ENCODE measurements at places on chromosomes 12 and 14.

GRCh38 chr12:121568971-121569751 is 11.7 kb downstream of the KDM2B start:
- DNase-seq = no peak

GRCh38 chr14:85417396-85417795 is 112.5 kb upstream of the FLRT2 start:
- no peak for DNase-seq

DNA sequence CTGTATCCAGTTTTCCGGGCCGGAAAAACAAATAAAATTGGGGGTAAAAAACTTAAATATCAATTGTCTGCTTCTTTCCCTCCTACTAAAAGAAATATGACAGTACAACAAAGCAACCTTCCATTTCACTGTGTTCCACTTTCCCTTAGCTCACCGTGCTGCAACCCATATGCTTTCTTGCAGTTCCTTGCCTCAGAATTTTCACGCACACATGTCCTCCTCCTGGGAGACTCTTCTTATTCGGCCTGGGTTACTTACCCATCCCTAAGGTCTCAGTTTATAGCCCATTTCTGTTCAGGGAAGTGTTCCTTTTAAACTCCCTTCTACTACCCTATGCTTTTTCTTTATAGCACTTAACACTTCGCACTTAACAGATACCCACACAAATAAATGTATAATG is 4.5 kb upstream of the MAGOHB start:
- DNase-seq = no peak

- DNase-seq = no peak
Measured at GRCh38 chr14:79342942-79343341, 868.4 kb downstream of the DIO2 start.

DNA sequence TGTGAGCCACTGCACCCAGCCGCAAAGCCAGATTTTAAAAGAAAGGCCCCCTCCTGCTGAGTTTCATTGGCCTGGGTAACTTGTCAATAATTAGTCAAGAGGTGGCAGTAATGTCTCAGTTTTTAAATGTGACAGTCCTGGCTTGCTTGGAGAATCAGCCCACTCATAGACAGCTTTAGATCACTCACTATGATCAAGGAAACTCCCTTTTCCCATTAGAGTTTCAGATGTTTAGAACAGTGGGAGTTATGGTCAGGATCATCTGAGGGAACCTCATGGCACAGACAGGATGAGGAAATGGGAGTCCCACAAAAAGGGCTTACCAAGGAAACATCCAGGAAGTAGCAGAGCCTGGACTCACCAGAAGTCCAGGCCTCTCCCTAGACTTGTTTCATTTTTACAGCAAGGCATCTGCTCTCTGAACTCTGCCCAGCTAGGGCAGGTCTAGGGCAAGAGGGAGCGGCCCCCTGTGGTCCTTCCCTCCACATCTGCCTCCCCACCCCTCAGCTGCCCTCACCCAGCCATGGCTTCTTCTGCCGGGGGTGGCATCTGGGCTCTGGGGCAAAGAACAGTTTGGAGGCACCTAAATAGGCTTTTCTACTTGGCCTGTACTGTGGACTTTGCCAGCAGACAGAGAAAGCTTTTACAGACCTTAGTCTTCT is 11.2 kb downstream of the BCL2L14 start:
- DNase-seq = no peak

- no peak for DNase-seq
Measured at GRCh38 chr12:120085920-120086645, 30.5 kb downstream of the RAB35 start.

DNA sequence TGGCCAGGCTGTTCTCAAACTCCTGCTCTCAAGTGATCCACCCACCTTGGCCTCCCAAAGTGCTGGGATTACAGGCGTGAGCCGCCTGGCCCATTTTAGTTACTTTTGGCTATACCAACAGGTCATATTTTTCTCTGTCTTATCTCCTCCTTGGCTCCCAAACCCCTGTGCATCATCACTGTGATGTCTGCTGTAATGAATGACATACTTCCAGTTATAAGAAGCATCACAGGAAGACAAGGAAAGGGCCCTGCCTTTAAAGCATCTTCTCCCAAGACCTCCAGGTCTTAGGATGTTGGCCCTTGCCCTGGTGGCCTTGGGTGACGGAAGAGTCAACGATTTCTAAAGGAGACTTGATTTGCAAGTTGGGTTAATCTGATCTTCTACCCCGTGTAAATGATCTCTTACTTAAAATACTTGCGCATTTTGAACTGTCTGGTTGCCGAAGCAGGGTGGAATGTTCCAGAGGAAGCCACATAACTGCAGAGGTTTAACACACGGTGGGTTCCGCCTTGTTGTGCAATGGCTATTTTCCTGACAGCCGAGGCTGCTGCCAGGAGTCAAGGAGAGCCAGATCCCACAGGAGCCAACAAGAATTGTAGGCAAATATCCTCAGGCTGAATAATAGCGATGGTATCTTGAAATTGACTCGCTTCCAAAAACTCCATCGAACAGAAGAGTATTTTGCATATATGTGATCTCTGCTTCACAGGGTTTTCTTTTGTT is 55.7 kb upstream of the PLXNC1 start:
- no peak for DNase-seq

DNA sequence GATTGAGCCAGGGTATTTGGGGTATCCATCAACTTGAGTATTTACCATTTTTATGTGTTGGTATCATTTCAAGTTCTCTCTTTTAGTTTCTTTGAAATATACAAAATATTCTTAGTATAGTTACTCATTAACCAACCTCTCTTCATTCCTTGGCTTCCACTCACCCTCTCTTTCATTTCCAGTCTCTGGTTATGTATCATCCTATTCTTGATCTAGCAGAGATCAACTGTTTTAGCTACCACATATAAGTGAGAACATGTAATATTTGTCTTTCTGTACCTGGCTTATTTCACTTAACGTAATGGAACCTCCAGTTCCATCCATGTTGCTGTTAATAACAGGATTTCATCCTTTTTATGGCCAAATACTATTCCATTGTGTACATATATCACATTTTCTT is 86.9 kb downstream of the DACT1 start:
- no peak for DNase-seq

GRCh38 chr12:6965026-6965661 is 5.3 kb downstream of the PHB2 start:
- DNase-seq = peak; percentile 84

GRCh38 chr14:76717508-76718290 is 43.6 kb upstream of the VASH1 start:
- no peak for DNase-seq

GRCh38 chr14:49447540-49448107 is 138.6 kb downstream of the RPS29 start:
- DNase-seq = no peak

DNA sequence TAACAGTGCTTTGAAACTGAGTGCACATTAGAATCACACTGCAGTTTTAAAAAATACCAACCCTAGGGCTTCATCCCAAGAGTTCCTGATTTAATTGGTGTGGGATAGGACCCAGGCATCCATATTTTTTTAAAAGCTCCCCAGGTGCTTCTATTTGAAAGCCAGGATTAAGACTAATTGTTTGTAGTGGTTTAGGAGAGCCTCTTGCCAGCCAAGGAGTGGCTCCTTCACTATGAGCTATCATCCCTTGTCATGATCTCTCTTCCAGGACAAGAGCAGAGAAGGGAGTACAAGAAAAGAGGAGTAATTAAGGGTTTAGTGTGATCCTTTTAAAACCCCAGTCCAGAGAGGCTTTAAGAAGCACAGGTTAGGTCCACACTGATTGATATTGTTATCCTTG is 178.0 kb downstream of the CAND1 start:
- DNase-seq = no peak

DNA sequence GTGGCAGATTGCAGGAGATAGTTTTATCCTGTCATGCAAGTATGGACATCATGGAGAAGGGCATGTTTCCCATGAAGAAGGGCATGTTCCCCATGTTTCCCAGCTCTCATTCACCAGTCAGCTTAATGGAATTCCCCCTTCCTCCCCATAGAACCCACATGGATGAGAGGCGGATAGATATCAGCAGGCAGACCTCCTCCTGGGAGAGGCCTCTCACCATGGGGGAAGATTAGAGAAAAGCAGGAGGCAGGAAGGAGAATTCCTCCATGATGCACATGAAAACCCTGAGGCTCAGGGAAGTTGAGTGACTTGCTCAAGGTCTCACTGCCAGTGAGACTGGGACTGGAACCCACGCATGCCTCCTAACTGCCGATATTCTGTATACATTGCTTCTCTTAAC is 92.9 kb upstream of the FOXN3 start:
- DNase-seq = no peak

DNA sequence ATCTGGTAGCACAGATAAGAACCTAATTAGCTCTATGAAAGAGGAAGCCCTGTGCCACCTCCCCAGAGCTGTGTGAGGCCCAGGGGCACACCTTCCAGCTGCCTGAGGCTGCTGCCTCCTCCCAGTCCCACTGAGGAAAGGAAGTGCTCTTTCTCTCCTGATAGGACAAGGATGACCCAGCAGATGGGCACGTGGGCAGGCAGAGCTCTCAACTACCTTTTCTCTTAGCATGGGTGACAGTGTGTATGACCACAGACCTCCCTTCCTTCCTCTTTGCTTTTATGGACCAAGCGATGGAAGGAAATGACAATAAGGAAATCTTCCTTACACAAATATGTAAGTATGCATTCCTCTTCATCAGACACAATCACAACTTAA is 127.6 kb upstream of the AMIGO2 start:
- DNase-seq = peak; percentile 59

DNA sequence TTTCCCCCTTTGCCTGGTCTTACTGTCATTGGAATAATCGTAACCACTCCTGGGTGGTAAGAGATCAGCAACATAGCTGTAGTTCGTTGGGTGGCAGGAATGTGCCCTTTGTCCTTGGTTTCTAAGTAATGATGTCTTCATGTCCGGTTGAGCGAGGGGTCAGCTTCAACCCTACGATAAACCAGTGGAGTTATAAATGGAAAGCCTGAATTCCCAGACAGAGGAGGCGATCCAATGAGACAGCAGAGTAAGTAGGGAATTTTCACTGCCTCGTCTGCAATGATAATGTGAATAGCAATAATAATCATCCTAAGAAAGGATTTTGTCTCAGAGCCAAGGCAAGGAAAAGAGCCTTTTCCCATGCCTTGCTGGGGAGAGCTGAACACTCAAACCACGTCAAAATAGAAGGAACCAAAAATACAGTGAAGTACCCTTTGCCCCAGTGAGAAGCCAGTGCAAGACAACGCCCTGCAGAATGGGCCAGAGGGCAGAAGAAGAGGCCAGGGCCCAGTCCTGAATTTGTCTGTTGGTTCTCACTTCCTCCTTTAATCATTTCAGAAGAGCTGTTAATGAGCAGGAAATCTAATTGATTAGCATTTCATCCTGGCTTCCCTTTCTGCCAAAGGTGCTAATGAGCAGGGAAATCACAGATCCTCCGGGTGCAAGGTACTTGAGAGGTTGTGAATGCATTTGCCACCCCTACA is 330.7 kb downstream of the CACNA1C start:
- no peak for DNase-seq

DNA sequence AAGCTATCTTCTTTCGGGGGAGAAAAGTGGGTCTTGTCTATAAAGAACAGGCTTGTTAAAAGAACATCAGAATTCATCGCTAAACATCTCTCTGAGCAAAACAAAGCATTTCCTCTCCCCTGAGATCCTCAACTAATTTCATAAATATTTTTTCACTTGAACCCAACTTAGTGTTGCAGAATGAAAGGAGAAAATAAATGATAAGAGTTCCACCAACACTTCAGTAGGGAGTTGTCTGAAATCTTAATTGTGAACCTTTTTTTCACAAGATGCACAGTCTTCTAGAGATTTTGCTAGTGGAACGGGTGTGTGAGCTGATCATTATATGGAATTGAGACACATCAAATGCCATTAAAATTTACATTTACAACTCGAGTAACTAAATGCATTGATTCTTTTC is 1.3 kb upstream of the DAAM1 start:
- DNase-seq = no peak

- DNase-seq = no peak
Measured at GRCh38 chr12:89765959-89766824, 57.6 kb upstream of the ATP2B1 start.

- DNase-seq = no peak
Measured at GRCh38 chr14:84767434-84767833, 762.5 kb upstream of the FLRT2 start.

DNA sequence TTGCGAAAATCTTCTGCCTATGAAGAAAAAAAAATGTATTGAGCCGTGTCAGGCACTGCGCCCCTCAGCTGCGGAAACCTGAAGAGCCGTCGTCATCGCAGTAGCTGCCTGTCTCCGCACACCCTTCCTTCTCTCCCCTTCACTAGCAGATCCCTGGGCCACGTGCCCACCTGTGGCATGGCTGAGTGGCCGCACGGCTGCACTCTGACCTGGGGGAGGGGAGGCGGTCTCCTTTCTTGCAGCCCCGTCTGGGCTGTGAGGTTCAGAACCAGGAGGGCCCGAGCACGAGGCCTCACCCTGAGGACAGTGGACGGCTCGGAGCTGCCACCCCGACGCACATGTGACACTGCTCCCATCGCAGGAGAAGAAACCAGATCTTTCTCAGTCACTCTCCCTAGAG is 24.9 kb downstream of the PGAM5 start:
- DNase-seq = no peak

- no peak for DNase-seq
Measured at GRCh38 chr12:110796952-110797351, 49.8 kb upstream of the CCDC63 start.

DNA sequence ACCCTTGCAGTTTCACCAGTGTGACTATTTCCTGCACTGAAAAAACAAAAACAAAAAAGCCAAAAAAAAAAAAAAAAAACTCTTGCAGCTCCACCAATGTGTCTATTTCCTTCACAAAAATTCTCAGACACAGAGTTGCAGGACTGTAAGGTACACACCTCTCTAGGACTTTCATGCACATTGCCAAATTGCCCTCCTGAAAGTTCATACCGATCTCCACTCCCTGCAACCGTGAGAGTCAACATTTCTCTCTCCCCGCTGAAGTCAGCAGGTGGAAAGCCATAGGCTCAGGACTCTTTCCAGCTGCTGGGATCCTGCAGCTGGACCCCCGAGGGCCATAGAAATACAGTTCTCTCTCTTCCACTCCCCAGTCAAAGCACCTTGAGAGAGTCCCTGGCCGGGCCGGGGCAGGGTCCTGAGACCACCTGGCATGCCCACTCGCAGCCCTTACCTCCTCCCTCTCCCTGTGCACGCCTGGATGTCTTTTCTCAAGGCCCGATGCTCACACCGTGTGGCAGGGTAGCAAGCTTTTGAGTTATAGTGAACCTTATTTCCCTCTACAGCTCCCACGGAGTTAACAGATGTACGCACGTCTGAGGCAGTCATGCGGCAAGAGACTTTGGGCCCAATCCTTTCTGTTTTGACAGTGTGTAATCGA is 23.6 kb downstream of the MMAB start:
- no peak for DNase-seq

GRCh38 chr12:22858849-22859570 is 234.0 kb downstream of the ETNK1 start:
- DNase-seq = no peak

All from CD8-positive, alpha-beta memory T cell (primary cell).